ENCODE measurements at places on chromosomes 3 and 15.
A peak's percentile ranks its signal among the peaks of the same experiment; 100 is the strongest.

DNA sequence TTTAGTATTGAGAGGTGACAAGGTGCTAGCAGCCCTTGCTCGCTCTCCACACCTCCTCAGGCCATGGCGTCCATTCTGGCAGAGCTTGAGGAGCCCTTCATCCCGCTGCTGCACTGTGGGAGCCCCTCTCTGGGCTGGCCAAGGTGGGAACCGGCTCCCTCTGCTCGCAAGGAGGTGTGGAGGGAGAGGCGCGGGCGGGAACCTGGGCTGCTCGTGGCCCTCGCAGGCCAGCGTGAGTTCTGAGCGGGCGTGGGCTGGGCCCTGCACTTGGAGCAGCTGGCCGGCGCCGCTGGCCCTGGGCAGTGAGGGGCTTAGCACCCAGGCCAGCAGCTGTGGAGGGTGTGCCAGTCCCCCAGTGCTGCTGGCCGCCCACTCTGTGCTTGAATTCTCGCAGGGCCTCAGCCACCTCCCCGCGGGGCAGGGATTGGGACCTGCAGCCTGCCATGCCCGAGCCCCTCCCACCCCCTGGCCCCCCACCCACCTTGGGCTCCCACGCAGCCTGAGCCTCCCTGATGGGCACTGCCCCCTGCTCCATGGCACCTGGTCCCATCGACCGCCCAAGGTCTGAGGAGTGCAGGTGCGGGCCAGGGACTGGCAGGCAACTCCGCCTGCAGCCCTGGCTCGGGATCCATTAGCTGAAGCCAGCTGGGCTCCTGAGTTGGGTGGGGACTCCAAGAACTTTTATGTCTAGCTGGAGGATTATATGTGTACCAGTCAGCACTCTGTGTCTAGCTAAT, 785.2 kb downstream of the DIPK2A start:
- no peak for DNase-seq

- peak; percentile 41 for DNase-seq
These were observed 12.2 kb upstream of the SACM1L start for GRCh38 chr3:45677033-45677446.

DNA sequence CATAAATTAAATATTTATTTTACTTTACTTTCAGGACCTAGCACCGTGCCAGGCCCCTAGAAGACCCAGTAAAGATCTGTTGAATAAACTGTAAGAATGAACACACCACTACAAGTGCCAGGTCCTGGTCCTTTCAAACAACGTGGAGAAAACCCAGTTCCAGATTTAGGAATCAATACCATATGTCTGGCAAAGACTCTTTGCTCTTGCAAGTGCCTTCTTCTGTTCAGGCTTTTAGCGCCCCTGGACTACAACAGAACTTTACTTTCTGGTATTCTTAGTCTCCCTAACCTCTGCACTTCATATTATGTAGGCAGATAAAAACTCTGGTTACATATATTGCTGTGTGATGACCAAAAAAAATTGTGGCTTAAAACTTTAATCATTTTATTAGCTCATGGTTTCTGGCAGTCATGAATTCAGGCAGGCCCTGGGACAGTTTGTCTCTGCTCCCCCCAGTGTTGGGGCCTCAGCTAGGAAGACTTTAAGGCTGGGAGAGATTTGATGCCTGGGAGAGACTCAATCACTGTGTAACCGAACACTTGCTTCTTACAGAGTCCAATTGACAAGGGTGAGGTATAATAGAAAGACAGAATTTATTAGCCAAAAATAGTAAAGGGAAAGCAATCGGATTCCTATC, 2.9 kb upstream of the PSMA4 start:
- no peak for DNase-seq

DNA sequence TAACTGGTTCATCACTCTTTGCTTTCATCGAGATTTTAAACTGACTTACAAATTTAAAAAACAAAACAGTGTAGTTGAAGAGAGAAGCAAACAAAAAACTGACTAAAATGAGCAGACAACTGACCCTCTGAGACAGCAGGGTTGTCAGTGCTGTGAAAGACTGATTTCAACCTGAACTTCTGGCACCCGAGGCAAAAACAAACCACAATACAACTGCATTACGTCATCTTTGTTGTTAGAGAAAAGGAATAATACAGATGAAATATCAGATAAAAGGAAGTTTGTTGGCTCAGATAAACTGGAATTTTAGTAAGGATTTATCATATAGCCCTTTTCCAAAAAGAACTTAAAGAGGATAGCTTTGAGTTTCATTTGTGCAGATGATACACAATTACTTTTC, 51.1 kb downstream of the PARP15 start:
- DNase-seq, result no peak

DNA sequence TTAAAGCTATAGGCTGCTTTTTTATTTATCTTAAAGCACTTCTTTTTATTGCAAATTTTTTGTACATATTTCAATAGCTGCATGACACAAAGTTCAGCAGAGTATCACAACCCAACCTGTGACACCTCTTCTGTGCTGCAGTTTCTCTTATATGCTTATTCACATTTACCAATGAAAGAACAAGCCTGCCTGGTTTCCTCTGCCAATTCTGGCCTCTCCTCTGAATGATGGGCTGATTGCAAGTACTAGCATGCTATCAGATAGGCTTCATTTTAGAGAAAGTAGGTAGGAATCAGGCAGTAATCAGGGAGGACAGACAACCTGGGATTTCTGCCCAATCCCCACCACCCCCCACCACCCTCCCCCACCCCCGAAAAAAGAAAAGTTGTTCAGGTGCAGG, 26.6 kb downstream of the ACKR4 start:
- no peak for DNase-seq

GRCh38 chr3:156131241-156131640, 10.9 kb downstream of the KCNAB1 start:
- DNase-seq, result no peak

Measured in activated CD4-positive, alpha-beta T cell treated with anti-CD3 and anti-CD28 coated beads, Interleukin-2, amount 50 U/mL, for 24 hours (primary cell).